ENCODE measurements at places on chromosomes 7 and 10.

- no peak for DNase-seq
Observed at GRCh38 chr7:127666602-127667001, 14.6 kb downstream of the SND1 start.

GRCh38 chr7:151940048-151940811 lies 16.0 kb upstream of the GALNTL5 start:
- no peak for DNase-seq

DNA sequence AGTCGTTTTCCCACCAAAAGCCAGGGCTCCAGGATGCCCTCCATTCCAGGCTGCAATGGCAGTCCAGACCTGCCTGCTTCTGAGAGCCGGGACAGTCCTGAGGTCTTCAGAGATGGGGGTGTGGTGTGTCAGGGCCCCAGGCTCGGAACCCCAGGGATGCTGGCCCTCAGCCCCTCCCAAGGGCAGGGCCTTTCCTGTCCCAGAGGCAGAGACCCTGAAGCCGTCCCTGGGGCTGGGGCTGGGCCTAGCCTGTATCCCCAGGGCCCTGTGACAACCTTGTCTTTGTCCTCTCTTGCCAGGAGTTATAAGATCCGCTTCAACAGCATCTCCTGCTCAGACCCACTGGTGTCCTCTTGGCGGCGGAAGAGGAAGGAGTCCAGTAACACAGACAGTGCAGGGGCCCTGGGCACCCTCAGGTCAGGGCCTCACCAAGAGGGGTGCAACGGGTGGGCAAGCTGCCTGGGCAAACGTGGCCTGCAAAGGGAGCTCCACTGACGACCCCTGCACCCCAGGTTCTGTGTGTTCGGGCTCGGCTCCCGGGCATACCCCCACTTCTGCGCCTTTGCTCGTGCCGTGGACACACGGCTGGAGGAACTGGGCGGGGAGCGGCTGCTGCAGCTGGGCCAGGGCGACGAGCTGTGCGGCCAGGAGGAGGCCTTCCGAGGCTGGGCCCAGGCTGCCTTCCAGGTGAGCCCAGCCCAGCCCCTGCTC lies 15.9 kb downstream of the NOS3 start:
- no peak for DNase-seq

DNA sequence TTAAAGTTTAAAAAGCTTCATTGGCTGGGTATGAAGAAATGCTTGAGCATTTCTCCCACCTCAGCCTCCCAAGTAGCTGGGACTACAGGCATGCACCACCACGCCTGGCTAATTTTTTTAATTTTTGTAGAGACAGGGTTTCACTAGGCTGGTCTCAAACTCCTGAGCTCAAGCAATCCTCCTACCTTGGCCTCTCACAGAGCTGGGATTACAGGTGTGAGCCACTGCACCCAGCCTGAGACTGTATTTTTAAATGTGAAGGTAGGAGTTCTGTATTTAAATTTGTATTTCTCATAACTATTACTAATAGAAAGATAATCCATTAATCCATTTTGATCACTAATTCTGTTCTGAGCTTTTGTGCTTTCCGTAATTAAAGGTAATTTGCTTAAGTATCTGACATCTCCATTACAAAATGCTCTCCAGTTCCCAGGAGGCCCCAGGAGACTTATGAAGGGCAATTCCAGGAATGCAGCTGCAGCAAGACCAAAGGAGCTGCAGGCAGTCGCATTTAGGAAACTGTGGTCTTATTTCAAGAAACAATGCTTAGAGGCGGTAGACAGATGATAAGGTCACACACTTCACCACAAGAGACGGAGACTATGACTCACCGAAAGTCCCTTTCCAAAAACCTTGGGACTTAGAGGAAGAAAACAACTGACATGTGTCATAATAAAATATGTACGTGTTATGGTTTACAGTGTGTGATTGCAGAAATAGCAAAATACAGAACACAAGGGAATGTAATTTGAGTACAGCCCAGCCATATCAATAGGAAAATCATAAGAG lies 23.3 kb downstream of the YAE1 start:
- DNase-seq: peak; percentile 97

GRCh38 chr7:105724688-105725087 lies 143.4 kb upstream of the EFCAB10 start:
- DNase-seq: no peak

GRCh38 chr10:69669409-69669808 lies 39.4 kb downstream of the FAM241B start:
- no peak for DNase-seq

GRCh38 chr7:30083334-30083733 lies 51.5 kb upstream of the MTURN start:
- no peak for DNase-seq

GRCh38 chr10:89580243-89580642 lies 44.8 kb upstream of the SLC16A12 start:
- DNase-seq: no peak

DNA sequence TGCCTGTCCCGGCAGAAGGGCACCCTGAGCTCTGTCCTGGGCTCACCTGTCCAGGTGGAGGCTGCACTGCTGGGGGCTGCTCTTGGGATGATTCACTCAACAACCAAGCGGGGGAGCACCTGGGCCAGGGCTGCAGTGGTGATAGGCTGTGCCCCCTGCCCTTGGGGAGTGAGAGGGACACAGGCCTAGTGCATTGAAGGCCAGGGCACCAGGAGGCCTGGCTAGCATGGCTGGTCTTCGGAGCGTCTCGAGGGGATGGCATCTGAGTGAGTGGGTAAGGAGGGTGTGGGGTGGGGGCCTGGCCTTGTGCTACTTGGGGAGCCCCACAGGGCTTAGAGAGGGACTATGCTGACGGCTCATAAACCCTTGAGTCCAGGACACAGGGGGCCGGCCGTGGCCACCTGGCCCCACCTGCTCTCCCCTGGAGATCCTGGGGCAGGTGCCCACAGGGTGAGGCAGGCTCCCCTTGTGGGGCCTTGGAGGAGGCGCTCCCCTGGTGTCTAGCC lies 3.1 kb downstream of the PWWP2B start:
- no peak for DNase-seq

- no peak for DNase-seq
Observed at GRCh38 chr10:34539533-34540315, 275.4 kb downstream of the PARD3 start.

- no peak for DNase-seq
Observed at GRCh38 chr7:114852293-114852692, 69.6 kb upstream of the MDFIC start.

DNA sequence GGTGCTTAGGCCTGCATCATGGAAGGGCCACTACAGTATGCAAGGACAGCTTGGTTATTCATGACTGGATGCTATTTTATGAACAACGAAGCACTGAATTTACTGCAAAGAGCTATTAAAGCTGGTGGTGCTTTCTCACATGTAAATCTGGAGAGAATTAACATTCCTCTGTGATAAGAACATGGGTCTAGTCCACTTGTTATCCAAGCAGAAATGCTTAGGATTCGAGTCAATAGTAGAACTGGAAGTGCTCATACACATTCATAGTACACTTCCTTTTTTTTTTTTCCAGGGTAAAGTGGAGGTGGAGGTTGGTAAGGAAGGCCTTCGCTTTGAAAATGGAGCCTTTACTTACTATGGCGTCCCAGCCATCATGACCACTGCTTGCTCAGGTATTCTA lies 35.0 kb downstream of the CNNM1 start:
- DNase-seq: no peak

- DNase-seq: no peak
Observed at GRCh38 chr7:83547526-83547925, 101.4 kb downstream of the SEMA3E start.

DNA sequence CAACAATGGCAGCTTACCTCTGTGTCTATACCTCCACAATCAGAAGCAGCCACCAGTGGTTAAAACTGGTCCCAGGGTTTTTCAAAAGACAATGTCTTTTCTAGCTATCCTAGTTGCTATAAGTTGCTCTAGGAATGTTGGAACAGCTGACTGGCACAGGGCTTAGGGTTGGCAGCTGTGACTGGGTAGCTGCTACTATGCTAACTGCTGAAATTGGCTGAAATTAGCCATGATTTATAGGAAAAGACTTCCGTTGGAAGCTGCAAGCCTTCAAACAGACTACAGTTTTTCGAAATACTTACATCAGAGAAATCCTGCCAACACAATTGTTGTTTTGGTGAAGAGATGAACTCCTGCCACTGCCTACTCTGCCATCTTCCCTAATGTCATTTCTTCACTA lies 102.3 kb downstream of the MKX start:
- DNase-seq: no peak

- no peak for DNase-seq
Observed at GRCh38 chr7:94393246-94394108, 1.2 kb upstream of the COL1A2 start.

DNA sequence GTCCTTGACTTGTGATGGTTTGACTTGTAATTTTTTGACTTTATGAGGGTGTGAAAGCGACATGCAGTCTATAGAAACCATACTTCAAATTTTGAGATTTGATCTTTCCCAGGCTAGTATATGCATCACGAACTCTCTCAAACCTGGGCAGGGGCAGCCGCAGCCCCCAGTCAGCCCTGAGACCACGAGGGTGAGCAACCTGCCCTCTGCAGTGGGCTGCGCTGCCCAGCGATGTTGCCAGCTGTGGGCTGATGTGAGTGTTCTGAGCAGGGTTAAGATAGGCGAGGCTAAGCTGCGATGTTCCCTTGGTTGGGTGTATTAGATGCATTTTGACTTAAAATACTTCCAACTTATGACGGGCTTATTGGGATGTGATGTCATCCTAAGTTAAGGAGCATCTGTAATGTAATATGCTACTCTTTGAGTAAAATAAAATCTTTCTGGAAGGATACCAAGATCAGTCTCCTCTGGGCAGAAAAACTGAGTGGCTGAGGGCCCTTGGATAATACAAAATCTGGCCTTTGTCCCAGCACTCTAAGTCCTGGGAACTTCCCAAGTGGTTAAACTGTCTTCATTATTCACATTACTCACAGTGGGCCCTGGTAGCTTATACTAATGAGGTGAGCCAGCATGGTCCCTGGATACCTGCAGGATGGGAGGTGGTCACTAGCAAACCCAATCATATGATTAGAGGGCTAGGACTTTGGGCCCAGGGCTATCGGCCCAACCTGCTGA lies 28.4 kb upstream of the CNPY1 start:
- DNase-seq: no peak

DNA sequence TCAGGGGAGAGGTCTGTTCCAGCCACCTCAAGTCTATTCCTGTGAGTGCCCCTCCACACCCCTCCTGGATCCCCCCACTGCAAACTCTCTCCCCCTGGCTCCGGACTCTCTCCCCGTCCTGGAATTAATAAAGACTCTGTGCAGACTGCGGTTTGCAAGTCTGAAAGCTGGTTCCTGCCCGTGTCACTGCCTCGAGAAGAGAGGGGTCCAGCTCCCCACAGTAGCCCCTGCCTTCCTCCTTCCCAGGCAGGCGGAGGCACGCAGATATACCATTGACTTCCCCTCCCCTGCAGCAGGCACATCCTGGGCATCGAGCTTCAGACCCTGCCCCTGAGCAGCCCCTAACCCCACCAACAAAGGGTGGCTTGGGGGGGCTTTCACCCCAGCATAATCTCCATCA lies 2.2 kb upstream of the ELN start:
- DNase-seq: no peak

DNA sequence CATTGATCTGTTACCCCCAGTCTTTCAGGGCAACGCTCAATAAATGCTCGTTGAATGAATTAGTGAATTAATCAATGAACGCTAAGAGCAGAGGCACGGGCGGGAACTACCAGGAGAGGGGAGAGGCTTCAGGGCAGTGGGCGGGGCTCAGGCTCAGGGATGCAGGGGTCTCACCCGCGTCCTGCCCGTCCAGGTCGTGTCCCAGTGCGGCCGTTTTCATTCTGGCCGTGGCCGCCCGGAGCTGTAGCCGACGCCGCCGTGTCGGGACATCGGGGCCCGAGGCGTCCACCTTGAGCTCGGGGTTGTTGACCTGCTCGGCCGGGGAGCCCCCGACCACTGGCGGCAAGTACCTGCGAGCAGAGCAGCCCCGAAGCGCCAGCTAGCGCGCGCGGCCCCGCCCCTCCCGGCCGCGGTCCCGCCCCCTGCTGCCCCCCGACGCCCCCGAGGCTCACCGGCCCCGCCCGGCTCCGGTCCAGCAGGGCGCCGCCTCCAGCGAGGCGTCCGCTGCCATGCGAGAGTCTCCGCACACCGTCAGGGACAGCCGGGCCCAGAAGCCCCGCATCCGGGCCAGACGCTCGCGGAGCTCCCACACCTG lies 2.8 kb upstream of the GAL3ST4 start:
- DNase-seq: no peak

DNA sequence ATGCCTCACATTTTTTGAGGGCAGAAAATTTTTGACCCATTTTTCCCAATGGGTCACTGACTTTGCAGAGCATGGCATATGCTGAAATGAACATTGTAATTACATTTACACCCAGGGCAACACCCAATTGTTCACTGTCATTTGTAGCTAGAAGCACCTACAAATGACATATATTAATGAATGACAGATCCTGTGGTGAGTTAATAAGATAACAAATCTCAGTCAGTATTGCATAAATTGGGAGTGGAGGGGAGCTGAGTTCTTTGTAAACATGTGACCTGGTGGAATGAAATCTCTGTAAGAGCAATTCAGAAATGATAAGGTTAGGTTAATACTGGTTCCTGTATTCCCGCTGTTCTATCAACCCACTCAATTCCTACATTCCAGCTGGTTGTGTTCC lies 255.1 kb upstream of the LRRN3 start:
- no peak for DNase-seq

DNA sequence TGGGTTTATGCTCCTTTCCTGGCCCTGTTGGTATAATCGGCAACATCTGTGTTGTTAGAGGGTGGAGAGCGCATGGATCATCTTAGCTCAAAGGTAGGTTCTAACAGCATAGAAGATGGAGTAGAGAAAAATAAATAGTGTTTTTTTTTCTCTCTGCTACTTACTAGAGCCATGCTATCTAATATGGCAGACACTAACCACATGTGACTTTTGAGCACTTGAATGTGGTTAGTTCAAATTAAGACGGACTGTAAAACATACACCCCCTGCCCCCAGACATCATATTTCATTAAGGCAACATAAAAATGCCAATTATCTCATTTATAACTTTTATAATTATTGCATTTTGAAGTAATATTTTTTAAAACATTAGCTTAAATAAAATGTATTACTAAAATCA lies 525.1 kb downstream of the KIF20B start:
- DNase-seq: no peak

DNA sequence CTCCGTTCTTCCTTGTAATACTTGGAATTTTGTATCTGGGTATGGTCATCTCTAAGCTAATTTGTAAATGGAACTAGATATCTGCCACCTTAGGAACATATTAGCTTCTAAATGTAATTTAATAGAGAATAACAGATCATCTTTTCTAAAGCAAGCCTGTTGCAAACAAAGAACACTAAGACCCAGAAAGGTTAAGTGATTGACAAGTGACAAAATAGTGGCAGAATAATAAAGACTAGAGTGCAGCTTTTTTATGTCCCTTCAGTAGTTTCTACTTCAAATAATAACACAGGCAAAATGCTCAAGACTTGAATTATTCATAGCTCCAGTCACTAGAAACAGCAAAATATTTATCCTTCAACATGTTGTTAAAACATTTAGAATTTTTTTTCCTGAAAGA lies 91.7 kb downstream of the MET start:
- no peak for DNase-seq

Measured in GF-D8 (cell line).